ENCODE measurements at places on chromosomes 5 and 9.

DNA sequence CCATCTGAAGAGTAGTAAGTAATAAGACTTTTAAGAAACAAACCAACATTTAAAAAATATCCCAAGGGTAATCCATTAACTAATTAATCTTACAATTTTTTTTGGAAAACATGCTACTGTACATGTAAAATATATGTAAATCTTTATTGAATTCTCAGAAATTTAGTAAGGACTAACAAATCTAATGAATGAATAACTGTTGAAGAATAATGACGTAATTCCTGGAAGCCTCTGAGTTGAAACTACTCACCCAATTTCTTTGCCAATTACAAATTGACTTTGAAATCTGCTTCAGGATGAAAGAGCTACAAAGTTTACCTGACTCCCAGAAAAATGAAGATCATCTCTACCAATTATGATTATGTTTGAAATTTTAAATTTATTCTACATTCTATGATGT lies 21.1 kb downstream of the FBN2 start:
- DNase-seq, result no peak

DNA sequence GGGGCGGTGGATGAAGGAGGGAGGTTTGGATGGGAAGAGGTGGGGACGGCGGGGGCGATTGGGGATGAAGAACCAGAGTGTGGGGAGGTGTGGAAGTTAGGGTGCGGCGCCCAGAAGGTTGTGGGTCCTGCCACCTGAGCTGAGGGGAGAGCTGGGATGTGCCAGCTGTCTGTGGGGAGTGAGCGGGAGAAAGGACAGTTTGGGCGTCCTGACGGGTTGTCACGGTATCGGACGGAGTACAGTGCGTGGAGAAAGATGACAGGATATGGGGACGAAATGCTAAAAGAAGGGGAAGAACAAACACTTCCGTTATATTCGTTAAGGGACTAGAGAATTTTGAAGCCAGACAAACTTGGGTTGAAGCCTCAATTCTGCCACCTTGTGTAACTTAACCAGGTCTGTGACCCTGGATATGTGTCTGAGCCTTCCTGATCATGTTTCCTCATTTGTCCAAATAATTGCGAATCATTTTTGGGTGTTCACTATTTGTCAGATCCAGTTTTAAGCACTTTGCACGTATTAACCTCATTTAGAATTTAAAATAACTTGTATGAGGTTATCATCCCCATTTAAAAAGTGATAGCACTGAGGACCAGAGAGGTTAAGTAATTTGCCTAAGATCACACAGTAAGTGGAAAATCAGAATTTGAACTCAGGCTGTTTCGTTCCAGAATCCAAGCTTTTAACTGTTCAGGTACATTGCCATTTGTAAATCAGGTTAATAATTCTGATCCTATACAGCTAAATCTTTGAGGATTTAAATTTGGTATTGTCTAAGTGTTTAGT lies 689 bp downstream of the CNTRL start:
- DNase-seq, result peak; percentile 11

DNA sequence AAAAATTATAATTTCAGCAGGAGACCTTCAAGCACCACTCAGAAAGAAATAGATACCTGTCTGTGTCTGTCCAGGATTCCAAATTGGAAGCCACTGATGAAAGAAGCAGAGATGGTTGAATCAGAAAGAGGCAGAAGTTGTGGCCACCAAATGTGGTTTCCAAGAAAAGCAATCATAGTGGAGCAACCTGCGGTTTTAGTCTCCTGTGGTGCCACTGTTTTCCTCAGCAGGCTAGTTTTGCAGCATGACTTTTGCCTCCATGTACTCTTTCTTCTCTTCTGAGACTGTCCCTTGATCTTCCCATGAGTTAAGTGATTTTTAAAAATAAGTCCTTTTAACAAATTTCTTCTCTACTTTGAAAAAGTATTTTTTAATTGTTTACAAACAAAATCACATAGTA lies 535.8 kb downstream of the CYLC2 start:
- no peak for DNase-seq

DNA sequence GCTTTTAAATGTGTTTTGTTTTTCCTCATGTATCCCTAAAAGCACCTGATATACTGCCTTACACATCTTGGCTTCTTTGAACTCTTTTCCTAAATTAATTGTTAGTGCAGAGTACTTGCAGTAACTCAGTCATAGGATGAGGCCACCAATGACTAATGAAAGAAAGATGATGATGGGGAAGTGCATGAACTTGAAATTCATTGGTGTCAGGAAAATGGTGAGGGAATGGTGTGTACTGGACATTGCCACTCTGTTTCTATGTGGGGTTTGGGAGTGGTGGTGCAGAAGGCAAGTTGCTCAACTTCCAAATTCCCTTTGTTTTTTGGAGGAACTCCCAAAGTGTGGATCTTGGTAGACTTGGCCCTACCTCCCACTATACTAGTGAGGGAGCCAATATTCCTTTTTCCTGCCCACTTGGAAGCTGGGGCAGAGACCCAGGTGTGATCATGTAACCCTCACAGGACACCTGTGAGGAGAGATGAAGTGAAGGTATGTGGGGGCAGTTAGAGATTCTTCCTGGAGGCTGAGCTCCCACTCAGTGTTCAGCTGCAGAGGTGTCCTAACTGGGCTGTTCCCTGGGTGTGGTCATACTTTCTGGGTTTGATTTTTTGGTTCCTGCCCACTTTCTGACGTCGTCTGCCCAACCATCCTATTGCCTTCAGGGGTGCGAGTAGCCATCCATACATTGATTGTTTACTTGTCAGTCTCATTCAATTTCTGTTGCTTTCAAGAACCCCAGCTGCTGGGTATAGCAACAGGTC lies 298.5 kb downstream of the MAST4 start:
- DNase-seq, result no peak

DNA sequence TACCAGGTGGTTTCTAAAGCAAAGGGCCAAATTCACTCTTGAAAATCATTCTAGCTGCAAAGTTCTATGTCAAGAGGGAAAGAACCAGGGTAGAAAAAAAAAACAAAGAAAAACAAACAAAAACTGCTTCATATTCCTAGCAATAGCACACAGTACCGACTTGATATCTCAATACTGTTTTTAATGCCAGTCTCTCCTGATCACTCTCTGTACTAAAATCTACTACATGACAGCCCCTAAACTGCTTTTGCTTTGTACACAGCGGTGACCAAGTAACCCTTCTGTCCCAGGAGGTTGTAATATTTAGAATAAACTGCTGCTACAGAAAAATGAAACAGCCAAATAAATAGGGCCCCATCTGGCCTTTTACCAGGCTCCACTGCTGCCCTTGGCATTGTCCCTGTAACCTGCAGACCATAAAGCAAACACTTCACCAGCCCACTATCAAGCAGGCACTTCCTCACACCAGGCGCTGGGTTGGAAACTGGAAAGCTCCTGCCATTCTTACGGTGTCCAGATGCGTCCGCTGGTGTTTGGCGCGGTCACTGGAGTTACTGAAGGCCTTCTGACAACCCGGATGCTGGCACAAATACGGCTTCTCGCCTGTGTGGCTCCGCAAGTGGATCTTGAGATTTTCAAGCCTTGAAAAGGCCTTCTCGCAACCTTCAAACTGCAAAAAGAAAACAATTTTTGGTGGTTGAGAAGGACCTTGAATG lies 363.2 kb downstream of the GLIS3 start:
- no peak for DNase-seq

DNA sequence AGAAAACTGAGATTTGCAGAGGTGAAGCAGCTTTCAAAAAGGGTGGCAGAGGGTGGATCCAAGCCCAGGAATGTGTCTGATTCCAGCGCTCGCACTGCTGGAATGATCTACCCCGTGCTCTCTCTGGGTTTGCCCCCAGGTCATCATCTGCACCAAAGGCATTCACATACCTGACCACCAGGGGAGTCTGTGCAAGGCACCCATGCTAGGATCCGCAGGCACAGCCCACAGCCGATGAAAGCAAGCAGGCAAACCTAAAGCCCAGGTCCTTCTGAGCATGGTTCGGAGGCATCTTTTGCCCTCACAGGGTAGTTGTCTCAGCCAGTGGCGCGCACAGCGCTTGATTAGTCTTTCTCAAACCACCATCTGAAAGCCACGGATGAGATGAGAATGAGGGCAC lies 56.6 kb downstream of the TEK start:
- no peak for DNase-seq

DNA sequence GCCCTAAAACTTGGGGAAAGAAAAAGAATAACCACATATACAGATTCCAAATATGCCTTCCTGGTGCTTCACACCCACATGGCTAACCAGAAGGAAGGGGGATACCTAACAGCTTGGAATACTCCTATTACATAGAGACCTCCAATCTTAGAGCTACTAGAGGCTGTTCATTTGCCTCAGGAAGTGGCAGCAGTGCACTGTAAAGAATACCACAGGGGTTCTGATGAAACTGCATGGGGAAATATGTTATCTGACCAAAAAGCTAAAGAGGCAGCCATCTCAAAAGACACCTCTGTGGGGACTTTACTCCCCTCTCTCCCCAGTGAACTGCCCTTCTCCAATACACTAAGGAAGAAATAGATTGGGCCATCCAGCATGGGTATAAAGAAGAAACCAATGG lies 66.4 kb downstream of the CDKN2A start:
- no peak for DNase-seq

DNA sequence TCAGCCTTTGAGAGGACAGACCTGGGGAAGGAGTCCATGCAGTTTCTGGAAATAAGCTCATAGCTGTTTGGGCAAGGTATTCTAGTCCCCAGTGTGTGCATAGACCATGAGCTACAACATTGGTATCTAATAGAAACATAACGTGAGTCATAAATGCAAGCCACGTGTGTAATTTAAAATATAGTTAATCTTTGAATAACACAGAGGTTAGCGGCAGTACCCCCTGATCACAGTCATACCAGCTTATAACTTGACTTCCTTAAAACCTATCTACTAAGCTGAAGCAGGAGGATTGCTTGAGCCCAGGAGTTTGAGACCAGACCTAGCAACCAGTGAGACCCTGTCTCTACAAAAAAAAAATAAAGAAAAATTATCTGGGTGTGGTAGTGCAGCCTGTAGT lies 46.4 kb upstream of the CPEB4 start:
- DNase-seq, result no peak

GRCh38 chr9:89388084-89388867 lies 70.0 kb downstream of the SECISBP2 start:
- DNase-seq, result no peak

DNA sequence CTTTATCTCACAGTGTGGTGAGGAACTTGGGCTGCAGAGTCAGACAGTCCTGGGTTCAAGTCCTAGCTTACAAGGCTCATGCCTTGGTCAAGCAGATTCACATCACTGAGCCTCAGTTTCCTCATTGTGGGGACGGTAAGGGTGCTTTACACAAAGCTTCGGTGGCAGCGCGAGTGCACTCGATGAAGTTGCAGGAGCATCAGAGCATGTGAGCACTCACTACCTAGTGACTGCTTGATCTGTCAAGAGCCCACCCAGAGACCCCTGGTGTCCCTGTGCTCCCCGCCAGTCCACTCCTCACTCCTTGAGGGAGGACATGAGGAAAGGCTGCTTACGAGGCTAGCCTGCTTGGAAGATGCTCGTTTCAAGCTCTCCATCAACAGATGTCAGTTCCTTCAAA lies 56.2 kb upstream of the GARNL3 start:
- no peak for DNase-seq

GRCh38 chr9:112175796-112176315 lies 759 bp upstream of the SUSD1 start:
- no peak for DNase-seq

DNA sequence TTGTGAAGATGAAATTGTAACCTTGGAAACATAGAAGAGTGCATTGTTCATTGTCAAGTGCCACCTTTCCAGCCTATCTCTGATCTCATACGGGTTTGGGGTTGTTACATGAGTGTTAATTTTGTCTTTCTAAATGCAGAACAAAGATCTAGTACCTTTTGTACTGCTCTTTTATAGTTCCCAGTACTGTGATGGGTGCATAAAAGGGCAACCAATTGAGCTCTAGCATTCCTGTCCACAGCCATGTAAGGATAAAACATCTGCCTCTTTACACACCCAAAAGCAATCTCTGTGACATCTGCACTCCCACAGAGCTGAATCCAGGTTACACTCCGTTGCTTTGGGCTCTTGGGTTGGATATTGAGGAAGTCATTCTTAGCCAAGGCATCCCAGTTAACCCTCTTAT lies 255.2 kb downstream of the SGCD start:
- DNase-seq, result no peak

GRCh38 chr9:137176302-137177182 lies 4.7 kb upstream of the TMEM210 start:
- no peak for DNase-seq

GRCh38 chr5:37211661-37212060 lies 37.5 kb downstream of the CPLANE1 start:
- DNase-seq, result no peak

GRCh38 chr5:89246252-89246651 lies 363.3 kb upstream of the MEF2C start:
- DNase-seq, result no peak

DNA sequence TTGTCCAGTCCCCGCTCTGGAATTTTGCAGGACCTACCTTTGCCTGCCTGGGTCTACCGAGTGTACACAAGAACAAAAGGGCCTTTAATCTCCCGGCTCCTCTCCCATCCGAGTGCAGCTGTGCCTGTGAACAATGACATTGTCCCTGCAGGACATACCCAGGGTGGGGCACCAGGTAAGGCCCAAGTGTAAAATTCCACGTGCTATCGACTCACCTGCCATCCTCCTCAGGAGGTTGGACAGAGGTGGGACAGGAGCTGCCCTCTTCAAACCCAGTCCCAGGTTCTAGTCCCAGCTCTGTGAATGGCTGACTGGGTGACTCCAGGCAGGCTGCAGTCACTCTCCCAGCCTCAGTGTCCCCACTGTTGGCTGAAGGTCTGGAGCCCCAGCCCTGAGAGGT lies 159.6 kb upstream of the ALDH1B1 start:
- no peak for DNase-seq

- DNase-seq, result no peak
These were observed 179.8 kb downstream of the PBX3 start for GRCh38 chr9:125926936-125927335.

DNA sequence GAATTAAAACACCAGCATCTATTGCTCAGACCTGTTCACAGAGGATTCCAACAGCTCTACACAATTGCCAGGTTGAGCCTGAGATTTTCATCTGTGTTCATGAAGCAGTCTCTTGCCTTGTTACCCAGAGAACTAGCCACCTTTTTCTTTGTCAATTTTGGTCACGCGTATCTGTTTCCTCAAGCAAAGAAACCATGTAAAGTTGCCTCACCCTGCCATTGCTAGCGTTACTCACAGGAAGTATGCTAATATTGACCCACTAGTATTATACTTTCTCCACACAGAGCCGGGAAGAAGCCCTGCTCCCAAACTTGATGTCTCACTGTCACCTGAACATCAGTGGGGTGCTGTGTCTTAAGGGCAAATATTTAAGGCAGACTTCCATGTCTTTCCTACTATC lies 168.5 kb downstream of the PLPPR1 start:
- DNase-seq, result no peak

GRCh38 chr9:133949486-133950061 lies 42.5 kb downstream of the VAV2 start:
- DNase-seq, result no peak

- no peak for DNase-seq
These were observed 40.4 kb upstream of the FLT4 start for GRCh38 chr5:180689775-180690174.
